ENCODE measurements at places on chromosomes 11 and 22.

DNA sequence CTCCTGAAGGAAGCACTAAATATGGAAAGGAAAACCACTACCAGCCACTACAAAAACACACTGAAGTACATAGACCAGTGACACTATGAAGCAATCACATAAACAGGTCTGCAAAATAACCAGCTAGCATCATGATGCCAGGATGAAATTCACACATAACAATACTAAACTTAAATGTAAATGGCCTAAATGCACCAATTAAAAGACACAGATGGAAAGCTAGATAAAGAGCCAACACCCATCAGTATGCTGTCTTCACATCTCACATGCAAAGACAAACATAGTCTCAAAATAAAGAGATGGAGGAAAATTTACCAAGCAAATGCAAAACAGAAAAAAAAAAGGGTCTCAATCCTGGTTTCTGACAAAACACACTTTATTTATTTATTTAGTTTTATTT is 171.7 kb downstream of the TTC28 start:
- no peak for DNase-seq

DNA sequence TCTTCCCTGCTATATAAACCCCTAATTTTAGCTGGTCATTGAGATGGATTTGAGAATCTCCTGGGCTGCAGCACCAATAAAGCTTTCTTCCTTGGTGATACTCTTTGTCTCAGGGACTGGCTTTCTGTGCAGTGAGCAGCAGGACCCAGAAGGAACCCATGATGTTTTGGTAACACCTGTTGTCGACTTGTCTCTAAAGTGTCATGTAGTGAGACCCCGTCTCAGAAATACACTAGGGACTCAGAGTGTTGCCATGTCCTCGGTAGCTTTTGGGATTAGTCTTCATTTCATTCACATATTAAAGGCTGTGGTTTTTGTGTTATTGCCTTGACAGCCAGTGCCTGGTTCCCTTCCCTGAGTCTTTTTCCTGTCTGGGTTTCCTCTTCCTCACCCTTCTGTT is 1078.7 kb downstream of the TBC1D22A start:
- no peak for DNase-seq

GRCh38 chr11:110689306-110689705 is 22.9 kb downstream of the ARHGAP20 start:
- no peak for DNase-seq

- no peak for DNase-seq
Observed at GRCh38 chr11:93969925-93970922, 50.9 kb upstream of the HEPHL1 start.

Measured in activated CD8-positive, alpha-beta memory T cell treated with anti-CD3 and anti-CD28 coated beads, Interleukin-2, amount 50 U/mL, for 4 hours (primary cell).